ENCODE measurements at places on chromosomes 5 and 9.

GRCh38 chr5:142886211-142886610 lies 116.0 kb downstream of the ARHGAP26 start:
- DNase-seq = no peak

- DNase-seq = no peak
These were observed 129.0 kb downstream of the MUSK start for GRCh38 chr9:110797611-110798010.

GRCh38 chr5:159211729-159212174 lies 2.4 kb upstream of the RNF145 start:
- no peak for DNase-seq

DNA sequence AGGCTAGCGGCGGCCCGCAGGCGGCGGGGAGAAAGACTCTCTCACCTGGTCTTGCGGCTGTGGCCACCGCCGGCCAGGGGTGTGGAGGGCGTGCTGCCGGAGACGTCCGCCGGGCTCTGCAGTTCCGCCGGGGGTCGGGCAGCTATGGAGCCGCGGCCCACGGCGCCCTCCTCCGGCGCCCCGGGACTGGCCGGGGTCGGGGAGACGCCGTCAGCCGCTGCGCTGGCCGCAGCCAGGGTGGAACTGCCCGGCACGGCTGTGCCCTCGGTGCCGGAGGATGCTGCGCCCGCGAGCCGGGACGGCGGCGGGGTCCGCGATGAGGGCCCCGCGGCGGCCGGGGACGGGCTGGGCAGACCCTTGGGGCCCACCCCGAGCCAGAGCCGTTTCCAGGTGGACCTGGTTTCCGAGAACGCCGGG lies 253 bp downstream of the SLC12A2 start:
- no peak for DNase-seq

DNA sequence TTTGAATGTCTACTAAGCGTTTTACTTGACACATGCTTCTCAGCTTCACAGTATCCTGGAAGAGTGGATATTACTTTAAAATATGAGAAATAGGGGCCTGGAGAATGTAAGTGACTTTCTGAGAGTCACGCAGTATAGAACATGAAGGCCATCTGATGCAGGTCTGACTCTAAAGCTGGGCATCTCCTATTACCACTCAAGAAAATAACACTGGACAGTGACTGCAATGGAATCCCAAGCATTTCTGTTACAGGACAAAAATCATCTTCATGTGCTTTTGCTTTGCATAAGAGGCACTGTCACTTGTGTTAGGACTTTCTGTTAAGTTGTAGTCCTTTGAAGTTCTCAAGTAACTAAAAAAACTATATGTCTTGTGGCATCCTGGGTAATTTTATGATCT lies 335.5 kb downstream of the FBXL7 start:
- DNase-seq = no peak

DNA sequence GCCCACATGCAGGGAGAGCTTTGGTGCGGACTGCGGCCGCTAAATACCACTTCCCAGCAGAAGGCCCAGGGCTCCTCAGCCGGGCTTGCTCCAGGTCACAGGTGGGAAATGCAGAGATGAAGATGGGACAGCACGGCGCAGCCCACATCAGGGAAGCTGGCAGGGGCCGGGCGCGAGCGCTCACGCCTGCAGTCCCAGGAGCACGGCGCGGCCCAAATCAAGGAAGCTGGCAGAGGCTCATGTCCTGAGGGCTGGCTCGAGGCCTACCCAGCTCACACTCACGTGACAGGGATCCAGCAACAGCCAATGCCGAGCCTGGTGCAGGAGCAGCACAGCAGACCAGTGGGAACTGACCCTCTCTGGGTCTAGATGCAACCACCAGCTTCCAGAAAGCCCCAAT lies 16.3 kb downstream of the LPCAT1 start:
- DNase-seq = no peak

DNA sequence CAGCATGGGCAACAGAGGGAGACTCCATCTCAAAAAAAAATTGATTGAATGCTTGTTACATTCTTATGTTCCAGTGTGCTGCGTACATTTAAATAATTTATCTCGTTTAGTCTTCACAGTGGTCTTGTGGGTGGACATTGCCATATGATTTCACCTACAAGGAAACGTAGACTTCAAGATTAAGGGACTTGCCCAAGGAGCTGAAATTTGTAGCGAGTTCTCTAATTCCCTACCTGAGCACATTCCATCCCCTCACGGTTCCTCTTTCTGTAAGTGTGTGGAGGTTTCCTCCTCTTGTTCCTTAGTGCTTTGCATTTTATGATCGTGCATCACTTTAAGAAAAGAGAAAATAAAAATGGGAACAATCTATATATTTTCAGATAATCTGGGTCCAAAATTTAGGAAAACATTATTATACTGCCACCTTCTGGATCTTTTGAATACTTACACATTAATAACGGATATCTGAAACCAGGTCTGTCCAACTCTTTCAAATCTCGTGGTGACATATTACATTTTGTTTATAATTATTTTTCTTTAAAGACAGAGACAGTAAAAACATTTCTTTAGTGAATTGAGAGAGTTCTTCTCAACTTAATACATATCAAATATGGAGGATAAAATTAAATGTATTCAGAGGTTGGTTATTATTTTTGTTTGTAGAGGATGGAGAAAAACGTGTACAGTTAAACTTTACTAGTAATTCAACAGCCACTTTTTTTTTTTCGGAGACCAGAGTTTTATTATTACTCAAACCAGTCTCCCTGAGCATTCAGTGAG lies 29.9 kb upstream of the C7 start:
- no peak for DNase-seq

GRCh38 chr5:16544607-16545374 lies 72.0 kb downstream of the RETREG1 start:
- no peak for DNase-seq

DNA sequence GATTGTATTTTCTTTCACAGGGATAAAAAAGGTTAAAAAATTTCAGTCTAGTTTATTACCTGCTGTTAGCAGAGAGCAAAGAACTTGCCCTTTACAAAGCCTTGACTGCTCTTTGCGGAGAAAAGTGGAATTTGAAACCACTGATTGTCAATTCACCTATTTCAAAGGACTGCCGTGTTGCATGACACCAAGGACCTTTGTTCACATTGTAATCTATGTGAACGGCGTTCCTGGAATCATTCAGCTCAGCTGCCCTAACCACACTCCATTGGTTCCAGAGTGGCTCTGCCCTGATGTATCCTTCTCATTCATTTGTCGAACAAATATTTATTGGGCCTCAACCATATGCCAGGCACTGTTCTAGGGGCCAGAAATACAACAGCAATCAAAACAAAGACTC lies 377.5 kb upstream of the RFX3 start:
- no peak for DNase-seq

GRCh38 chr5:72157625-72157962 lies 50.3 kb downstream of the MAP1B start:
- no peak for DNase-seq

DNA sequence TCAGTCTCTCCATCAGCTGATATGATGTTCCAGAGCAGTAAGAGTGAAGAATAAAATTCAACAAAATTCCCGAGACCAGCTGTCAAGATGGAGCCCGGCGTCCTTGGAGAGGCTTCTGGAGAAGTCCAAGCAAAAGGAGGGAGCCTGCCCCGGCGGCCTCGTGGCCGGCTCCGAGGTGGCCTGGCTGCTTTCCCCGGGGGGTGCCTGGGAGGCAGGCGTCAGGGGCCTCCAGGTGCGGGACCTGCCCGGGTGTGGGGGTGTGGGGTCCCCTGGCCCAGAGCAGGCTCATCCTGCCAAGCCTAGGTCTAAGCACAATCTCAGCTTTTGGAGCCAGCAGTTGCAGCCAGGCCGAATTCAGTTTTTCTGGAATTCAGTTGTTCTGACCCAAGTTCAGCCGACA lies 122.6 kb upstream of the IQGAP2 start:
- DNase-seq = no peak

- no peak for DNase-seq
These were observed 54.9 kb downstream of the ASTN2 start for GRCh38 chr9:117359910-117360309.

DNA sequence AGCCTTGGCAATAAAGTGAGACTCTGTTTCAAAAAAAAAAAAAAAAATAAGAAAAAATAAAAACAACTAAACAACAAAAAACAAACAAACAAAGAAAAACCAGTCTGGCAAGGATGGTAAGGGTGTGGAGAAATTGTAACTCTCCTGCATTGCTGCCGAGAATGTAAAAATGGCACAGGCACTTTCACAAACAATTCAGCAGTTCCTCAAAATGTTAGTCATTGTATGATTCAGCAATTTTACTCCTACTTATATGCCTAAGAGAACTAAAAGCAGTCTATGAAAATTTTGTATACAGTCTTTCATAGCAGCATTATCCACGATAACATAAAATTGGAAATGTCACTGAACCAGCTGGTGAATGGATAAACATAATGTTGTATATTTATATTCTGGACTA lies 280.4 kb downstream of the CDH9 start:
- DNase-seq = no peak

GRCh38 chr9:71910650-71911060 lies 338 bp downstream of the ABHD17B start:
- DNase-seq = no peak

DNA sequence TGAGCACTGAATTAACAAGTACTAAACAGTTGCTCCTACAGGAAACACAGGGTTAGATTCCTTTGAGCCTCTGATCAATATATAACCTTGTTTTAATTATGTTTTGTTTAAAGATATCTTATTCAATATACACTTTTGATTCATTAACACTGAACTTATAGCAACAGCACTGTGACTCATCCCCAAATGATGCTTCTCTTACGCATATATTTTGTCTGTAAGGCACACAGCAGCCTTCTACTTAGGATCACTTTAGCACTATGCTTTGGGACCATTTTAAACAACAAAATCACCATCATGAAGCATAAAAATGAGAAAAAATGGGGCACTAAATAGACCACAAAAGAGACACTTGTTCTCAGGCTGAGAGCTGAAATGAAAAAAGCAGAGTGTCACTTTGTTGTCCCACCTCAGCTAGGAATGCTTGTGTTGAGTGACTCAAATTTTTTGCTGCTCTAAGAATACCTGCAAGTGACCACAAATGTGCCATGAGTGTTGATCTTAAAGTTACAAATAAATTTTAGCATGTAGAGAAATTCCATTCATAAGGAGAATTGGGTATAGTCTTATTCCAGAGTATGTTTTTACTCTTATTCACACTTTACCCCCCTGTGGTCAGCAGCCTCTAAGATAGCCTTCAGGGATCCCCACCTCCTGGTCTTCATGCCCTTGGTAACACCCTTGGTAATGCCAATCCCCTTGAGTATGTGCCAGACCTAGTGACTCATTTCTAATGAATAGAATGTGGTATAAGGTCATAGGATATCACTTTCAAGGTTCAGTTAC lies 252.7 kb upstream of the IL12B start:
- no peak for DNase-seq

DNA sequence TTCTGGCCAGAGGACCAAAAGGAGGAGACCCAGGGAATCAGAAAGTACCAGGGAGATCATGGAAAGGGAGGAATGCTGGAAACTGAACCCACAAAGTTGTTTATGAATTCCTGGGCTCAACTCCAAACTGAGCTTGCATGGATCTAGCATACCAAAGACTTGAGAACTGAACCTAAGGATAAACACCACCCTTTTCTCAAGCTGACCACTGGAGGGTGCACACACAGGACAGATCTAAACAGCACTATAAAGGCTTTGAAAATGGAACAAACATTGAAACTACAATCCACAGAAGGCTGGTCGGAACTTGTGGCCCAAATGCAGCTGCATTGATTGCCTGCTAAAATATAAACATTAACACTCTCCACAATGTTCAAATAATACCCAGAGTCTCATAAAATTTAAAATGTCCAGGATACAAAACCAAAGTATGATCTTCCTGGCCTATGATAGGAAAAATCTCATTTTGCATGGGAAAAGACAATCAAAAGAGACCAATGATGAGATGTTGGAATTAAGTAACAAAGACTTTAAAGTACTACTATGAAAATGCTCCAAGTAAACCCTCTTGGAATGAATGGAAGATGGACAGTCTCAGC lies 15.6 kb upstream of the IRF1 start:
- DNase-seq = no peak

GRCh38 chr5:99449786-99450185 lies 521.0 kb upstream of the CHD1 start:
- no peak for DNase-seq

GRCh38 chr9:71607461-71607881 lies 160.8 kb downstream of the CEMIP2 start:
- DNase-seq = no peak

DNA sequence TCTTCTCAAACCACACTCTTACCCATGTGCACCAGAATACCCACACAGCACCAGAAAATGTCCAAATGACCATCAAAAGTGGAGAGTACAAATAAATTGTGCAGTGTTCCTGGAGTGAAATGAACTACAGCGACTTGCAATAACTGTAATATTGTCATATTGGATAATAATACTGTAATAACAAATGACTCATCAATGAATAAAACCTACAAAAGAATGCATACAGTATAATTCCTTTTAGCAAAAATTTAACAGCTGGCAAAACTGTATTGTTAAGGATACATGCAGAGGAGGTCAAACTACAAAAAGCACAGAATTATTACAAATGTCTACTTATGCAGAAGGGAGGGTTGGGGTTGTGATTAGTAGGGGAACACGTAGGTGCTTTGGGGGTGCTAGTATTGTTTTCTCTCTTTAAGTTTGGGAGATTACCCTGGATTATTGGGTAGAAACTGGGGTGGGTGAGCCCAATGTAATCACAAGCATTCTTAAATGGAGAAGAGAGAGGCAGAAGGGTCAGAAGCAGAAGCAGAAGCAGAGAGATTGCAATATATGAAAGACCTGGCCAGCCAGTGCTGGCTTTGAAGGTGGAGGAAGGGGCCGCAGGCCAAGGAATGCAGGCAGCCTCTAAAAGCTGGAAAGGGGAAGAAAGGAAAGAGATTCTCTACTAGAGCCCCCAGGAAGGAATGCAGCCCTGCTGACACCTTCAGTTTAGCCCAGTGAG lies 21.8 kb downstream of the IRF1 start:
- no peak for DNase-seq

DNA sequence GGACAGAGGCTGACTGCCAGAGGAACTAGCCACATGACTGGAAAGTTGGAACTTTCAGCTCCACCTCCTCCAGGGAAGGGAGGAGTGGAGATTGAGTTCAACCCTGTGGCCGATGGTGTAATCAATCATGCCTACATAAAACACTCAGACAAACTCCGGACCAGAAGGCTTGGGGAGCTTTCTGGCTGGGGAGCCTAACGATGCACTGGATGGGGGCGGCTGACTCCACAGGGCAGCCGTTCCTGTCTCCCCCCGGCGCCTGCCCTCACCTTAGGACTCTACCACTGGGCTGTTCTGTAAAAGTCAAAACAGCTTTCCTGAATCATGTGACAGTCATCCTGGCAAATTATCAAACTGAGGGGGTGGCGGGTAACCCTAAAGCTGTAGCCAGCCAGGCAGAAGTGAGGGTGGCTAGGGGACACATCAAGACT lies 58.0 kb downstream of the GOLM1 start:
- DNase-seq = no peak

DNA sequence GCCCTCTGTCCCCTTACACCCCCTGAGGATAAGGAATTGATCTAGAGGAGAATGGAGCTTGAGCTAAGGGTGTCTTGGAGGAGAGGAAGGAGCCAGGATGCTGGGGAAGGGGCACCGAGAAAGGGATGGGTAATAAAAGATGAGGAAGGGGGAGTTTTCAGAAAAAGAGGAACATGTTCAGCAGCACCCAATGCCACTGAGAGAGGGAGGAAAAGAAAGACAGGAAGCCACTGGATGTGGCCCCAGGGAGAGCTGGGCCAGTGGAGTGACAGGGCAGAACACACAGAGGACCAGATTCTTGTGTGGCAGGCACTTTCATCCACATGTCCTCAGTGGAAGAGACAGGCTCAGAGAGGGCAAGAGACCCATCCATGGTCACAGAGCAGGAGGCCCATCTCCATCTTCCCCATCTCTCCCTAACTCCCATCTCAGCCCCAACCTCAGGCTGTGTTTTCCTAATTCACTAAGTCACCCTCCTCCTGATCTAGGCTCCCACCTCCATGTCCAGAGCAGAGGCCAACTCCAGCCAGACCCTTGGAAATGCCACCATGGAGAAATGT lies 7.2 kb downstream of the PFN3 start:
- no peak for DNase-seq
